Vagina (tissue), 2 donors: ENCODE measurements at places on chromosomes 13 and 19.
A peak's percentile ranks its signal among the peaks of the same experiment; 100 is the strongest.

DNA sequence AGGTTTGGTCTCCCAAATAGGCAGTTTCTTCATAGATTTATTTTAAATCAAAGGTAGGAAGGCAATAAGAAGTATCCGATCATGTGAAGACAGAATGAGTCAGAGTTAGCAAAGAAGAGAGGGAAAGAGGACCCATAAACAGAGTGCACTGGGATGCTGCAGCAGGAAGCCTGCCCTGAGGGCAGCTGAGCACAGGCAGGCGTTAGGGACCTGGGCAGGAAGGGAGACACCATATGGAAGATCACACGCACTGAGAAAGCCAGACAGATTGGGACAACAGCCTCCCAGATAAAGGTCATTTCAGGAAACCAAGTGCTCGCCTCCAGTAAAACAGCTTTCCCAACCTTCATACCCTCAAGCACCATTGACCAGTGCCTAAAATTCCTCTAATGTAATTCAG is 598.0 kb downstream of the EFNB2 start:
- no peak overlapping the region for H3K27ac ChIP-seq
- no peak for DNase-seq
- H3K4me3 ChIP-seq, result no peak overlapping the region
- no peaks in the 10 kb centered on the region for H3K36me3 ChIP-seq
- no peaks in the 10 kb centered on the region for H3K27me3 ChIP-seq
- H3K4me1 ChIP-seq, result no peaks in the 10 kb centered on the region

DNA sequence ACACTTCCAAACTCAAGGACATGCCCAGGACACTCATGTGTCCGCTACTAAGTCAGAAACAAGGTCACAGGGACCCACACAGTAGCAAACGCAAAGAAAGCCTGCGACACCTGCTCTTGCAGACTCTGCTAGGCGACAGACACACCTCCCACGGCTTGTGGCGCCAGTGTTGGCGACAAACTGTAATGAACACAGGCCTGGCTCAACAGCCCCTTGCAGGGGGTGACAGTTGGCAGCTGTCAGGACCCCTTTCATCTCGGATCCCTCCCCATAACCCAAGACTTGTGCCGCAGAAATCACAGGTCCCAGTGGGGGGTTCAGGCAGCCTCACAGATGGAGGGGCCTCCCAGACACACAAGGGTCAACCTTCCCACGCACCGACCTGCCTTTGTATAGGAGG is 364 bp downstream of the CKM start:
- no peak overlapping the region for H3K4me3 ChIP-seq
- H3K36me3 ChIP-seq, result no peaks in the 10 kb centered on the region
- DNase-seq, result no peak
- H3K27me3 ChIP-seq, result peaks cover 7% of the 10 kb centered on the region
- no peaks in the 10 kb centered on the region for H3K4me1 ChIP-seq
- no peak overlapping the region for H3K27ac ChIP-seq

DNA sequence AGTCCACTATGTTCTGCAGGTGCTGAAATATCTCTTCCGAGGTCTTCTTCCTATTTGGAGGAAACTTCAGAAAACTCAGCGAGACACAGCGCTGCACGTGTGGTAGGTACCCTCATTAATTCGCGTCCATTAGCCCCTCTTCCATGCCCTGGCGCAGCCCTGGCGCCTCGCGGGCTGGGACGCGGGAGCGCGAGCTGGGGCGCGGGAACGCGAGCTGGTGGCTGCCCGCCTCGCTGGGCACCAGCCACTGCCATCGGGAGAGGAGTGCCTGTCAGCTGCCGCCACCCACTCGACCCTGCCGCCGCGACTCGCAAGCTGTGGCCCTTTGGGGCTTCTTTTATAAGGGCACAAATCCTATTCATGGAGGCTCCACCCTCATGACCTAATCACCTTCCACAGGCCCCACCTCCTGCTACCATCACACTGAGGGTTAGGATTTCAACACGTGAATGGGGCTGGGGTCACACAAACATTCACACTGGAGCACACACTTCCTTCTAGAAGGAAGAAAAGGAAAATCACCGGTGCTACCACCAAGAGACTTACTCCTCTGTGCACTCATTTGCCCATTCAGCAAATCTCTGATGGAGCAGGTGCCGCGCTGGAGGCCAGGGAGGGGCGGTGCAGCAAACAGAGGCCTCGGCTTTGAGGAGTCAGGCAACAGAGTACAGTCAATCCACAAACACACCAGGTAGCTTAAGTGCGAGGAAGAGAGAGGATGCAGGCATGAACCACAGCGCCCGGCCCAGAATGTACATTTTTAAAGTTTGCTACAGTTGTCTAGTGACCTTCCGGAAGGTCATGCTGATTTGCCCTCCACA is 43.0 kb upstream of the LATS2 start:
- H3K4me3 ChIP-seq, result no peak overlapping the region
- H3K27ac ChIP-seq, result no peak overlapping the region
- H3K4me1 ChIP-seq, result no peaks in the 10 kb centered on the region
- H3K27me3 ChIP-seq, result no peaks in the 10 kb centered on the region
- DNase-seq, result no peak

DNA sequence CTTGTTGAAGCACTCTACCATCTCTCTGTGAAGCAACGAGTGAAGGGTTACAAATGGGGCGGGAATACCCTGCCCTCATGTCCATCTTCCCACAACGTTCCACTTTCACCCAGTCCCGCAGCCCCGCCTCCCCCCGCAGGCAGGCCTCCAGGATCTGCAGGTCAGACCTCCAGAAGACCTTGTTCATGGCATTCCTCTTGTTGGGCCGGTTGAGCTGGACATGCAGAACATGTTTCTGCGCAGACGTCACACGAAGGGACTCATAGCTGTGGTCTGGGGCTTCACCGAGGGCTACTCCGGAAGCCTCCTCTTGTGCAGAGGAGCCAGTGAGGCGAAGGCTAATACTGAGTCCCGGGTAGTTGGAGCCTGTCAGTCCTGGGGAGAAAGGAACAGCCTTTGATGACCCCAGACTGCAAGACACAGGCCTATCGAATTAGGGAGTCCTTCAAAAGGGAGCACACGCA is 420 bp downstream of the ECH1 start:
- peaks cover 40% of the 10 kb centered on the region for H3K36me3 ChIP-seq
- H3K27me3 ChIP-seq, result no peaks in the 10 kb centered on the region
- peak; percentile 94 for DNase-seq
- peak overlapping the region; percentile 88 for H3K27ac ChIP-seq
- H3K4me1 ChIP-seq, result peaks cover 55% of the 10 kb centered on the region

- H3K27me3 ChIP-seq, result no peaks in the 10 kb centered on the region
- H3K36me3 ChIP-seq, result no peaks in the 10 kb centered on the region
- H3K4me1 ChIP-seq, result no peaks in the 10 kb centered on the region
- no peak overlapping the region for H3K4me3 ChIP-seq
- no peak for DNase-seq
Observed at GRCh38 chr13:80497439-80497838, 156.5 kb upstream of the SPRY2 start.

DNA sequence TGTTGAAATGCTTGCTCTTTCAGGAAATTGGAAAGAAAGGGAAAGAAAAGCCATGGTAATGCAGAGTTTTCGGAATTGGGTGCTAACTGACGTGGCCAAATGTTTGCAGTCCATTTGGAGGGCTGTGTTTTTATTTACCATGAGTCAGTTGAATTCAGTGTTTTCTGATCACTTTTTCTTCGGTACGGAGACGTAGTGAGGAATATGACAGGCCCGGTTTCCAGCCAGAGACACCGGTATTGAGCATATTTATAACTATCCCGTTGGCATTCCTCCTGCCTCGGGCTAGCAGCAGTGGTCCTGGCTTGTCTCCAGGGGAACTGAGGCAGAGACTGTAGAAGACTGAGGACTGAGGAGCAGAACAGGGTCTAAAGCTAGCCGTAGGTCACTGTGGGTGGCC is 1.0 kb downstream of the CDC16 start:
- H3K4me1 ChIP-seq, result peaks cover 16% of the 10 kb centered on the region
- peaks cover 37% of the 10 kb centered on the region for H3K36me3 ChIP-seq
- no peak for DNase-seq
- H3K27ac ChIP-seq, result peak overlapping the region; percentile 81
- H3K4me3 ChIP-seq, result peak overlapping the region; percentile 70

DNA sequence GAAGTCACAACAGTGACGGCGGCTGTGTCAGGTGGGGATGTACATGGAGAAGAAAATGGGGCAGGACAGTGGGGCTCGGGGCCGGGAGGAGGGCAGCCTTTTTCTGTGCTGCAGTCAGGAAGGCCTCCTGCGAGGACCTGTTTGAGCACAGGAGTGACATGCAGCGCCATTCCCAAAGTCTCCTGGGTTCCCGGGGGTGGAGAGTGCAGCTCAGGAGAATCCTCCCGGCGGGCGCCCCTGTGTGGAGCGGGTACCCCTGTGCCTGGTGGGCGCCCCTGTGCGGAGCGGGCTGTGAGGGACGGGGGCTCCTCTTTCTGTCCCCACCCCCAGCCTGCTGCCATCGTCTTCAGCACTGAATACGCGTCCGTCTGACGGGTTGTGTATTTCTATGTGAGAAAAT is 62.4 kb downstream of the ATP11A start:
- no peaks in the 10 kb centered on the region for H3K36me3 ChIP-seq
- H3K4me3 ChIP-seq, result no peak overlapping the region
- H3K27me3 ChIP-seq, result no peaks in the 10 kb centered on the region
- H3K4me1 ChIP-seq, result peaks cover 21% of the 10 kb centered on the region

DNA sequence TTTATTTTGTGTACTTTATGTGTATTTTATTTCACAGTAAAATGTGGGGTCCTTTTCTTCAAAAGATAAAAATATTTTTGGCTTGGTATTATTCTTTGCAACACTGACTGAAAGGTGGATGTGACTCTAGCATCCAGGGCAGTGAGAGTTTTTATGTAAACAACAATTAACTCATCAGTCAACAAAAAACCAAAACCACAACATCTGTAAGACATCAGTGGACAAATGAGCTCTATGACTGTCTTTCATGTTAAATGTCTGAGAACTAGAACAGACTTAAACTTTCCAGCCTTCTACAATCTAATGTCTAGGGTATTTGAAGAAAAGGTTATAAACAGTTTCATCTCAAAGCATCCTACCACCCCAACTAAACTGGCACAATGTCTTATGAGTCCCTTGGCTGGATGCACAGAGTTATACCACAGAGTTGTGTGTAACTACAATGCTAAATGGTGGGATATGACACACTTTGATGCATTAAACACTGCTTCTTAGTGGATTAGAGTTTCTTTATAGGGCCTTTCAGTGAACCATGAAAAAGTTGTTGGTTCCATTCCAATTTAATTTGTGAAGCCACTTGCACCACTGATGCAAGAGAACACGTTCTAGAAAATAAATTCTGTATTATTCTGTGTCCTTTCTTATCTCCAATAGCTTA is 544.2 kb upstream of the KLF12 start:
- no peak overlapping the region for H3K27ac ChIP-seq
- H3K4me3 ChIP-seq, result no peak overlapping the region
- H3K4me1 ChIP-seq, result no peaks in the 10 kb centered on the region
- DNase-seq, result no peak
- H3K27me3 ChIP-seq, result no peaks in the 10 kb centered on the region
- H3K36me3 ChIP-seq, result no peaks in the 10 kb centered on the region

DNA sequence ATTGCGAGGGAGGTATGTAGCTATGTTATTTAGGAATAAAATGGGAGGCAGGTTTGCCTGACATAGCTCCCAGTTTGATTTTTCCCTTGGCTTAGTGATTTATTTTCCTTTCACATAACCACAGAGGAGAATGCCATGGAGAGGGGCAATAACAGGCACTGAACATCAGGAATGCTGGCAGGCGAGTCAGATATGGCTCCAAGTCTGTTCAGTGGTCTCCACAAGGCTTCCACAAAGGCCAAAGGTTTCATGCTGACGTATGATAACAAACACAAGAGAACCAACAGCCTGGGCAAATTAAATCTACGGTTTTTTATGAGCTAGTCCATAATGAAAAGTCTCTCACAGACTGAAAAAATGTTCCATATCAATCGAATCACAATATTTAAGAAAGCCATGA is 66.7 kb downstream of the SUCLA2 start:
- H3K27me3 ChIP-seq, result no peaks in the 10 kb centered on the region
- H3K27ac ChIP-seq, result no peak overlapping the region
- no peaks in the 10 kb centered on the region for H3K36me3 ChIP-seq
